ENCODE measurements at places on chromosomes 13 and 19. TPM values are rescaled to one million over a fixed set of nuclear protein-coding genes. Genes with fewer than 3 reads are reported as not detected.
A peak's percentile ranks its signal among the peaks of the same experiment; 100 is the strongest.

GRCh38 chr13:43309311-43309710 is 285.9 kb downstream of the DNAJC15 start:
- H3K4me3 ChIP-seq, result no peak overlapping the region
- H3K36me3 ChIP-seq, result no peaks in the 10 kb centered on the region
- no peak for DNase-seq
- H3K27me3 ChIP-seq, result no peaks in the 10 kb centered on the region
- H3K4me1 ChIP-seq, result no peaks in the 10 kb centered on the region
- no peak overlapping the region for H3K27ac ChIP-seq

DNA sequence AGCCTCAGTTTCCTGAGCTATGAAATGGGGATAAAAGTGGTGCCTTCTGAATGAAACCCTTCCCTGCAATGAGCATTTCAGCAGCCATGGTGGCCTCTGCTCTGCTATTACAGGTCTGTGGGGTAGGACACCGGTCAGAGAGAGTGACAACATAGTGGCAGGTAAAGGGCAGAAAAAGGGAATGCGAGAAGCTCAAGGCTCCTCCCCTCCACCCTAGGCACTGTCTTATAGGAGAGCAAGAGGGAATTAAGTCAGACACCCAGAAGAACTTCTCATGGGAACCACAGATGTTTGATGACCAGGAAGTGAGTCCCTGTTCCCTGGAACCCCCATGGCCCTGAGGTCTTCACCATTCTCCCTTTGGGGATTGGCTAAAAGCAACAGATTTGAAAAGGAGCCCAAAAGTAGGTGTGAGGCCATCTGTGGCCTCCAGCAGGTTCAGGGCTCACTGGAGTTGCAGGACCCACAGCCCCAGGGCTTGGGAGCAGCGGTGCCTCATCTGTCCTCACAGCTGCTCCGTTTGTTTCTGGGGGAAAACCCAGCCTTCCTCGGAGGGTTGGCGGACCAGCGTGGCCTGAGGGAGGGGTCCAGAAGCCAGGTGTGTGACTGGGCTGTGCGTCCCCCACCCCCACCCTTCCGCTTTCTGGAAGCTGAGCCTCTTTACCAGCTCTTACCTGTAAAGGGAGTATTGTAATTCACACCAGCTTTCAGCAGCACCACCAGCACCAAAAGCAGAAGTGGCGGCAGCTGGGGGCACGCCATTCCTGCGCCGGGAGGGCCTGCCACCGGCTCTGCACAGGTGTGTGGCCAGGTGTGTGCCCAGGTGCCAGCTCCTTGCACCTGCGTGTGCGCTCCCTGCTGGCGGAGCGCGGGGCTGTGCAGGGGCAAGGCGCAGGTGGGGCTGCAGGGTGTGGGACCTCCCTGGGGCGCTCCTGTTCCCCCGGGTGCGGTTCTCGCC is 19.4 kb downstream of the IQCN start:
- no peak overlapping the region for H3K27ac ChIP-seq
- DNase-seq, result no peak
- H3K27me3 ChIP-seq, result no peaks in the 10 kb centered on the region
- peaks cover 7% of the 10 kb centered on the region for H3K36me3 ChIP-seq

GRCh38 chr13:109126178-109126577 is 496.8 kb downstream of the MYO16 start:
- no peak for DNase-seq
- no peaks in the 10 kb centered on the region for H3K27me3 ChIP-seq
- no peaks in the 10 kb centered on the region for H3K4me1 ChIP-seq
- no peak overlapping the region for H3K27ac ChIP-seq
- no peak overlapping the region for H3K4me3 ChIP-seq

DNA sequence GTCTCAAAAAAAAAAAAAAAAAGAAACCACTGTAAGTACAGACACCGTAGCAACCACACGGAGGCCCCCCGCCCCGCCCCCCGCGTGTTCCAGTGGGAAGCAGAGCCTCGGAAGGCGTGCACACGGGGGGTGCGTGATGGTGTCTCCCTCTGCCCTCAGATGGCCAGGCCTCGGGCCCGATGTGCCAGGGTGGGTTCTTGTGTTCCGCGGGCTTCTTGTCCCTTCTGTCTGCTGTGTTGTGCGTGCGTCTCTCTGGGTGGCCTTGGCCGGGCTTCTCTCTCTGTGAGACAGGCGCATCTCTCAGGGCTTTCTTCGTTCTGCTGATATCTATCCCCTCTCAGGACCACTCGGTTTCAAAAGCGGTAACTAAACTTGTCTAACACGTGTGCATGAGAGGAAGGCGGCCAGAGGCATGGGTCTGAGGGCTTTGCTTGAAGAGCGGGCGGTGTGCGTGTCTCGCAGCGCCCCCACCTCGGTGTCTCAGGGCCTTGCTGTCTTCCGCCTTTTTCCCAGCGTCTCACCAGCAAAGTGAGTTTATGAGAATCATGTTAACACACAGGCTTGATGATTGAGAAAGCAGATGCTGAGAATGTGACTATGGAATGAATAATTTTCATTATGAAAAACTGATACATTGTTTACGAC is 12.6 kb downstream of the ATP11A start:
- no peaks in the 10 kb centered on the region for H3K27me3 ChIP-seq
- H3K27ac ChIP-seq, result no peak overlapping the region
- H3K36me3 ChIP-seq, result no peaks in the 10 kb centered on the region
- peak; percentile 33 for DNase-seq
- no peaks in the 10 kb centered on the region for H3K4me1 ChIP-seq

- no peak overlapping the region for H3K4me3 ChIP-seq
- no peak overlapping the region for H3K27ac ChIP-seq
- DNase-seq, result no peak
- no peaks in the 10 kb centered on the region for H3K27me3 ChIP-seq
- peaks cover 3% of the 10 kb centered on the region for H3K4me1 ChIP-seq
These were observed 31.2 kb downstream of the GAS6 start for GRCh38 chr13:113832631-113833030.

DNA sequence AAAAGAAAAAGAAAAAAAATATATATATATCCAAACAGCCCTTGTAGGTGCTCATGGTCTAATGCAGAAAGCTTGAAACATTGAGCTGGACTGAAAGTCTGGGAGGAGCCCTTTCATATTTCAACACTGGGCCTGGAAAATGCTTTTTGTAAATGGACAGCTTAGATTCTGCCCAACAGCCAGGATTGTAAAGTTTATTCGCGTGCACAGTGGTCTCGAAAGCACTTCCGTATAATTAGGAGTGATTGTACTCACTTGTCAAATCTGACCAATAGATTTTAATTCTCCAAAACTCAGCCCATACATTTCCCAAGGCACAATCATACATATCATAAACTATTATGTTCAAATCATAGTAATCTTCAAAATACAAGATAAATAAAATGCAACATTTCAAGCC is 260.1 kb downstream of the COL4A1 start:
- no peaks in the 10 kb centered on the region for H3K36me3 ChIP-seq
- H3K27me3 ChIP-seq, result no peaks in the 10 kb centered on the region
- no peaks in the 10 kb centered on the region for H3K4me1 ChIP-seq
- no peak overlapping the region for H3K4me3 ChIP-seq

DNA sequence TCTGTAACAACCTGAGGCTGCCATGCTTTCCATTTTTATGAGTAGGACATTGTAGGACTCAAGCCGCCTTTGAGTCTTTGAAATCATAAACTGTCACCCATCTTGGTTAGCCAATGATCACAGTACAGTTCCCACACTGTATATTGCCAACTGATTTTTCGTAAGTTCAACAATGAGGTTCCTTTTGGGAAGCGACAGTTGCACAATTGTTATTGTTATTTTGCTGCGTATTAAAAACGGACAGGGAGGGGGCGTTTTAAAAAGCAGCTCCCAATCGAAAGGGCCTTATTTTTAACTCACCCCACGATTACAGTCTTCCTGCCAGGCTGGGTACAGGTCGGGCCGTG is 601 bp downstream of the SLC46A3 start:
- H3K4me3 ChIP-seq, result peak overlapping the region; percentile 78
- H3K27me3 ChIP-seq, result no peaks in the 10 kb centered on the region
- no peaks in the 10 kb centered on the region for H3K4me1 ChIP-seq
- H3K36me3 ChIP-seq, result no peaks in the 10 kb centered on the region
- H3K27ac ChIP-seq, result peak overlapping the region; percentile 91

DNA sequence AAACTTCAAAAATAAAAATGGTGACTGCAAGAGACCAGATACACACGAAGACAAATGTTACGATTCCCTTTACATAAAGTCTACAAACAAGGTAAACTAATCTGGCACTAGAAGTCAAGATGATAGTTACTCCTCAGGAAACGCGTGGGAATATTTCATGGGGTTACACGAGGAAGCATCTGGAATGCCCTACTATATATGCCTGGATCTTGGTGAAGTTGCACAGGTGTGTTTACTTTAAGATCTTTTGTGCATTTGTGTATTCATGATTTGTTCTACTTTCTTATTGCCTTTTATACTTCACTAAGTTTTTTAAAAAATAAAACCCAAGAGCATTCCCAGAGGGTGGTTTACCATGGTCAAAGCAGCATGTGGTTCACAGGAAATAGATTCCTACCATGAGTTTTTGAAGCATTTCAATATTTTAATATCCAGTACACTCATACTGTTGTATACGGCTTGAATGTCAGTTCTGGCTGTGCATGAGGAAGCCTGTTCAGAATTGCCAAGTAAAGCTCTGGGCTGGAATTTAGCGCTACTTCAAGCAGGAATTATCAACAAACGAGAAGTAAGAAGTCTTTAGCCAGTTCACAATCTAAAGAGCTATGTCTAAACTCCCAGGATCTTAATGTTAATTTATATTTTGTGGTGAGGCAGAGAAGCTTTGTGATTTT is 239.8 kb upstream of the KLHL1 start:
- no peaks in the 10 kb centered on the region for H3K27me3 ChIP-seq
- H3K36me3 ChIP-seq, result no peaks in the 10 kb centered on the region

DNA sequence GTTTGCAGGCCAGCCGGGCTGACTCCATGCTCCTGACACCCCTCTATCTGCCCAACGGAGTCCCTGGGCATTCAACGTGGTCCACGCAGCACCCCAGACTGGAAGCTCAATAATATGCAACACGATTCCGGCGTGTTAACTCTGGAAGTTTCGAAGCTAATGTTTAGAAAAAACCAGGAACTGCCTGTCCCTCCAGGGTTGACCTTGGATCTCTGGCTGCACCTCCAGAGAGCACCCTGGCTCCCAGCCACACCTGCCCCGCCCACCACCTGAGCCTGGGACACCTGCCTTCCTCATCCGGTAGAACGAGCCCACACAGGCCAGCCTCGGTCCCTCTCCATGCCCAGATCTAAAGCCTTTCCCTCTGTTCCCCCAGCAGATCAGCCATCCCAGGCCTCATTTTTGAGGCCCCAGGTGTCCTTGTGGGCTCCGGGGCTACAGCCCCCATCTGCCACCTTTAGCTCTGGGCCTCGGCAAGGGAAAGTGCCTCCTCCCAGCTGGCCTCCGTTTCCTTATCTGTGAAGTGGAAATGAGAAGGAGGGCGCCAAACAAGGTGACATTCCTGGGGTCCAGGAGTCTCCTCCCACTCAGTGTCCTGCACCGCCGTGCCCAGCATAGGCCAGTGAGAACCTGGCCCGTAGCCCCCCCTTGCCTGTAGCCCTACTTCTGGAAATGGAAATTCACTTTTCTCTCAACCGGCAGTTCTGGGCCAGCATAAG is 38.7 kb downstream of the KLF2 start:
- H3K27ac ChIP-seq, result peak overlapping the region; percentile 48
- H3K4me1 ChIP-seq, result no peaks in the 10 kb centered on the region
- H3K36me3 ChIP-seq, result no peaks in the 10 kb centered on the region
- H3K4me3 ChIP-seq, result no peak overlapping the region
- no peaks in the 10 kb centered on the region for H3K27me3 ChIP-seq

DNA sequence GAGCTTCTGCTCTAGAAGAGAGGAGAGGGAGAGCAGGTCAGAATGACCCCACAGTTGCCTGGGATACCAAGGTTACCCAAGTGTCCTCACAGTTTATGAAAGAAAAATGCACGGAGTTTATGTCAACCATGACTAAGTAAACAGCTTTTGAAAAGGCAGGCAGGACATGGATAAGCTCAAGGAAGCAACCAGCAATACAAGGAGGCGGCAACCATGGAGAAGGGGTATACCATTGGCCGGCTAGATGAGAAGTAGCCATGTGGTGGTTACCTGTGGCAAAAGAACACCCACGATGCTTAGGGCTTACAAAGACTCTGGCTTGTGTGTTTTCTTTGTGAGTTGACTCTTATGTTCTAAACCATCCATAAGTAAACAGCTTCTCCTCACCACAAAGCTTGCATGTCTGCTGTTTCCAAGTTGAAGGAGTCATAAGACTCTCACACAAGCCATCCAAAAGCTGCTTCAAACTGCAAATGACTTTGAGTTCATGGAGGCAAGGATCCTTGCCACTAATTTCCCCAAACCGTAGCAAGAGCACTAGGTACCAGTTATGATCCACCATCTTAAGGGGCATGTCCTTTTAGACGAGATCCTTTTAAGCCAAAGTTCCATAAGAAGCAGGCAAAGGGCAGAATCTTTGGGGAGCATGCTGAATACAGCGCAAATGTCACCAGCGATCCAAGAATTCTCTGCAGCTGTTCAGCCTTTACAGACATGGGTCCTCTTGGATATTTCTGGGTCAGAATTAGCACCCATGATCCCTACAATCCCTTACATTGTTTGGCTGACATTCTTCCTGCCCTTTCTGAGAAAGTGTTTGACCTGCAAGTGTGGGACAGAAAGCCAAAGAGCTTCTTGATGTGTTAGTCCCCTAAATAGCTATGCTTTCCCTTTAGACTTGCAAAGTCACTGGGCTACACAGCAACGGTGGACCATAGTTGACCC is 74.8 kb upstream of the IPO5 start:
- no peak overlapping the region for H3K4me3 ChIP-seq
- no peaks in the 10 kb centered on the region for H3K36me3 ChIP-seq
- no peaks in the 10 kb centered on the region for H3K4me1 ChIP-seq
- DNase-seq, result no peak
- no peaks in the 10 kb centered on the region for H3K27me3 ChIP-seq

DNA sequence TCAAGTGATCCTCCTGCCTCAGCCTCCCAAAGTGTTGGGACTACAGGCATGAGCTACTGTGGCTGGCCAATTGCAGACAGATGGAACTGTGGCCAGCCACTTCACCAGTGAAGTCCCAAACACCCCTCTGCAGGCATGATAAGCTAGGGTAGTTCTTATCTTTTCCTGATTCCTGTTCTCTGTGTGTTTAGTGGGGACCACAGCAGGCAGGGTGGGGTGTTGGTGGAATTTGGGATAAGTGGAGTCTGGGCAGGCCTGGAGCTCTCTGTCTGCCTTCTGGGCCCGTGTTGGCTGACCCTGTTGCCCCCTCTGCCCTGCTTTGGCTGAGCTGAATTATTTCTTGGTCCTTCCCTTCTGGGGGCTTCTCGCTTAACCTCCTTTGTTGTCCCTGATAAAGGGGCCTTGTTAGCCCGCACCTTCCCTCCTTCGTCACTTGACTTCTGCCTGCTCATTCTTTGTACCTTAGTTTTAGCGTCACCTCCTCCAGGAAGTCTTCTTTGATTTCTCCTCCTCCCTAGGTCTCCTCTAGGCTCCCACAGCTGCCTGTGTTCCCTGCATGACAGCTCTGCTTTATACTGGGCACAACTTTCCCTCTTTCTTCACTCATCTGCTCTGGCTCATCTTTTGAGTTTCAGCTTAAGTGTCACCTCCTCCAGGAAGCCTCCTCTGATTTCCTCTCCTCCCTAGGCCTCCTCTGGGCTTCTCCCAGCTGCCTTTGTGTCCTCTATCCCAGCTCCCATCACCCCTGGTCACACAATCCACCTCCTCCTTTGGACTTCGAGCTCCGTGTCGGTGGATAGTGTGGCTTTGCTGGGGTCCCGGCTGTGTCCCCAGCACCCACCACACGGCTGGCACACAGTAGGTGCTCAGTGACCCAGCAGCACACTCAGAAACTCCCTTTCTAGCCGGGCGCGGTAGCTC is 1.7 kb upstream of the NCLN start:
- no peak overlapping the region for H3K4me3 ChIP-seq
- H3K4me1 ChIP-seq, result peaks cover 6% of the 10 kb centered on the region
- no peak for DNase-seq
- H3K36me3 ChIP-seq, result no peaks in the 10 kb centered on the region

Gene COL5A3
- 4.8 TPM for total RNA-seq

Gene NCLN
- 25.3 TPM for total RNA-seq

Gene CPT1C
- total RNA-seq, result 14.4 TPM

Measured in breast epithelium (tissue), 4 donors.